Stimulated activated CD4-positive, alpha-beta T cell treated with anti-CD3 and anti-CD28 coated beads, Interleukin-1b, Interleukin-23, amount 100 ng/mL, for 1 hour (primary cell): ENCODE measurements at places on chromosomes 5 and 9.

GRCh38 chr9:130699047-130699446 lies 5.5 kb downstream of the EXOSC2 start:
- no peak for DNase-seq

- no peak for DNase-seq
Measured at GRCh38 chr5:51396797-51397196, 13.5 kb downstream of the ISL1 start.

DNA sequence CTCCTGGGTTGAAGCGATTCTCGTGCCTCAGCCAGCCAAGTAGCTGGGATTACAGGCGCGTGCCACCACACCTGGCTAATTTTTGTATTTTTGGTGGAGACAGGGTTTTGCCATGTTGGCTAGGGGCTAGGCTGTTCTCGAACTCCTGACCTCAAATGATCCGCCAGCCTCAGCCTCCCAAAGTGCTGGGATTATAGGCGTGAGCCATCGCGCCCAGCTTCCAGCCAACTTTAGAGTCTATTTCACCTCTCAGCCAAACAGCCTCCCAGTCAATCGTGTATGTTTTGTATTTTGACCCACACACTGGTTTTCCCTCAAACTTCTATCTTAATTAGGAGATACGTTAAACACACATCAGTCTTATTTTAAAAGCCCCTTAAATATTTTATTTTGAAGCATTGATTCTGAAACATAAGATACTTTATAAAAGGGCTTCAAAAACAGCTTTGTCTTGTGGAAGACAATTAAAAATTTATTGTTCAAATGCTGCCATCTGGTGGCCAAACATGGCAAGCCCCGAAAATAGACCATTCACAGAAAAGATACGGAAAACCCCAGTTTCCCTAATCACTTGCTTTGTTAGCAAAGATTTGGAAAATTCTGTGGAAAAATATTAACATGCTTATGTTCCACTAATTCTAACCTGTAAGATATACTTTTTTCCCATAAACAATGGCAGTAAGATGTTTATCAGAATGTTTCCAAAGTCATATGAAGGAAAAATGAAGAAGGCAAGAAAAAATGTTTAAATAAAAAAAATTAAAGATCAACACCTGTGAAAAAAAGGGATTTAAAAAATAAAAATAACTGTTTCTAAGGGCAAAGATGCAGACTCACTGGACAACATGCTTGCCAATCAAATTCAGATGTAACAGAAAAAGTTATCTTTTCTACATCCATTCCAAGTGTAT lies 33.1 kb downstream of the APTX start:
- DNase-seq = peak; percentile 39

- no peak for DNase-seq
Measured at GRCh38 chr9:130895481-130896232, 955 bp downstream of the QRFP start.

DNA sequence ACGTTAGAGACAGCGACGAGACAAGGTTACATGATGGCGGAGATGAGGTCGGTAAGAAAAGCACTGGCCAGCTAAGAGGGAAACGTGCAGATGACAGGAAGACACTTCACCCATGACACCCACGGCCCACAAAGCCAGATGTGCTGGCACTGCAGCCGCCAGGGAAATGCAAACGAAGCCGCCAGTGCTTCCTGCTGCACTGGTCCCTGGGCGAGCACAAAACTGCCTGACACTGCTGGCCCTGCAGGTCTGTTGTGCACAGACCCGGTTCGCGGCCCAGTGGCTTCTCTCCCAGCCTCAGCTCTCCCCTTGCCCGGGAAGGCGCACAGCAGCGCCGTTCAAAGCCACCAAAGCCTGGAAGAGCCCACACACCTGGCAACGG lies 20.3 kb downstream of the QSOX2 start:
- DNase-seq = no peak

GRCh38 chr5:155451106-155451505 lies 437.6 kb downstream of the KIF4B start:
- DNase-seq = no peak

DNA sequence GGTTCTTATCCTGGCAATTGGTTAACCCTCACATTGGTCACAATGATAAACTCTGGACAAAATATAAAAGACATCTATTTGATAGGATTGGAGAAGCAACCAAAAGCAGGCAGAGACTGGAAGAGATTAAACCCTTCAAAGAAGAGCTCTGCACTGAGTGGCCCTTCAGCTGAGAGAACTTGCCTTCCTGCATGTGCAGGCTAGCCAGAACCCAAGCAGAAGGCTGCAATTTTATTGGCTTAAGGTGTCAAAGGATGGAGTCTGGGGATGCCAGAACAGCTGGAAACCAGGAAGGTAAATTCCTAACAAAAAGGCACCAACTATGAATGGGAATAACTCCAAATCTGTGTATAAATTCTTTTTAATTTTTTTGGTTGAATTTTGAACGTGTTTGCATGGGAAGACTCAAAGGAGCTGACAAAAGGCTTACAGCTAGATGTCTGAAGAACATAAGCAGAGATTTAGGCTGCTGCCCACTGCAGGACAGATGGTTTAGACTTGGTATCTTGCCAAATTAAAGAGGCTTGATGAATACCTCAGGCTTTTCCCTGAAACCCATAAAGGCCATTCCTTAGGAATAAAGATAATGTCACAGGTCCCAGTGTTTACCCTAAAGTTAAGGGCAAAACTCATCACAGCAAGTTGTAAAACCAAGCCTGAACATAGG lies 66.3 kb downstream of the NR2F1 start:
- DNase-seq = no peak

GRCh38 chr5:180959661-180960060 lies 29.0 kb upstream of the BTNL3 start:
- DNase-seq = no peak

GRCh38 chr5:3657364-3658022 lies 61.9 kb downstream of the IRX1 start:
- no peak for DNase-seq

DNA sequence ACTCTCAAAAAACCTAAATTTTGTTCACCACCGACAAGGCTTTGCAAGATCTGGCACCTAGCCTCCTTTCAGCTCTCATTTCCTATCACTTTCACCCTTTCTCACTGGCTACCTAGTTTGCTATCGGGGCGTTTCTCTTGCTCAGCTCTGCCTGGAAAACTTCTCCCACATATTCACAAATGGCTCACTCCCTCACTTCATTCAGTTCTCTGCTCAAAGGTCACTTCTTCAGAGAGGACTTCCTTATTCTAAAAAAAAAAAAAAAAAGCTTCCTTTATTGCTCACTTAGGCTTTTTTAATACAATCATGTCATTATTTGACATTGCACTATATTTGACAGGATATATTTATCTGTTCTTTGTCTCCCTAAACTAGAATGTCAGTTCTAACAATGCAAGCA lies 2.1 kb upstream of the SLC25A46 start:
- no peak for DNase-seq

DNA sequence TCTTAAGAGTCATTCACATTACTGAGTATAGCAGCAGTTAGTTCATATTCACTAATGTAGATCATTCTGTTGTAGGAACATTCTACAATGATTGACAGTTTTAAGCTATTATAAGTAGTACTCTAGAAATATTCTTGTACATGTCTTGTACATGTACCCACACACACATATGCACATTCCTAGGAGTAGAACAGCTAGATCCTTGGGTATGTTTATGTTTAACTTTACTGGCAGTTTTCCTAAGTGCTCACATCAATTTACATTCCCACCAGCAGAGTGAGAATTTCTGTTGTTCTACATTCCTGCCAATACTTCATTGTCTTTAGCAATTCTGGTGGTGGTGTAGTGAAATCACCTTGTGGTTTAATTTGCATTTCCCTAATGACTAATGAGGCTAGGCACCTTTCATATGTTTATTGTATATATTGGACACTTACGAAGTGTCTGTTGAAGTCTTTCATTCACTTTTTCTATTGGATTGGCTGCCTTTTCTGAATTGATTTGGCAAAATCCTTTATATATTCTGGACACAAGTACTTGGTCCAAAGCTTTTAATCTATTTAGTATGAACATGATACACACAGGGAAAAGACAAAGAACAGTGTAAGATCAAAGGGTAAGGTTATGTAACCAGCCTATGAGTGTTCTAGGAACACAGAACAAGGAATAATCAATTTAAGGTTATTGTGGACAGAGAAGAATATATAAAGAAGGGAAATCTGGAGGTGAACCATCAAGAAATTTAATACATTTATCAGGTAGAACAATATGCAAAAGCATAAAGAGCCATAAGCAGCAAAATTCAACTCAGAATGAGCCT lies 95.6 kb downstream of the MLLT3 start:
- DNase-seq = no peak

DNA sequence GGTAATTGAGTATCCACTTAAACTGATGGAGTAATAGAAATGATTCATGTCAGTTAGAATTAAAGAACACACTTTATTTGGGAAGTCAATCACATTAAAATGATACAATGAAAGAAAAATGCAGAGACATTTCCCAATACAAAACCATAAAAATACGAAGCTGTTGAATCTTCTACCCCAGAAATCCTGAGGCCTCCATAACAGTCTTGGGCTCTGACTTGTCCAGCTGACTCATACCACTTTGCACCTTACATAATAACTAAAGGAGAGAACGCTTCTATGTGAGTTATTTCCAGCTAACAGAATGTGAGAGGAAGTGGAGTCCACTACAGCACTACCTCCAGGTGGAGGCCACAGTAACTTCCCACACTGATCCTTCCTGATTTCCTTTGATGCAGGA lies 305.0 kb downstream of the MRPS30 start:
- DNase-seq = no peak

DNA sequence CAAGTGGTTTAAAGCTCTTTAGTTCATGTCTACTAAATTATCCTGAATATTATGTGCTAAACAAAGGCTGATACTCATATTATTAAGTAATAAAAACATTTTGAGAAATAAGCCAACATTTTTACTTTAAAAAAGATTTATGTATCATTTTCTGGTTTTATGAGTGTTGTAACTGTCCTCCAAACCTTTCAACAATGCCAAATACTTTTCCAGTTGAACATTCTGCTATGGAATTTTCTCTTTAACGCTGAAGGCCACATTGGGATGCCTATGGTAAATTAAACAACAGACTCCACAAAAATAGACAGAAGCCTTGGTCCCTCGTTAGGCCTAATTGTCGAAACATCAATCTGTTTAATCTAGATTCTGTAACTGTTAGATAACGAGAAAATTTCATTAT lies 131.3 kb downstream of the GLIS3 start:
- no peak for DNase-seq

DNA sequence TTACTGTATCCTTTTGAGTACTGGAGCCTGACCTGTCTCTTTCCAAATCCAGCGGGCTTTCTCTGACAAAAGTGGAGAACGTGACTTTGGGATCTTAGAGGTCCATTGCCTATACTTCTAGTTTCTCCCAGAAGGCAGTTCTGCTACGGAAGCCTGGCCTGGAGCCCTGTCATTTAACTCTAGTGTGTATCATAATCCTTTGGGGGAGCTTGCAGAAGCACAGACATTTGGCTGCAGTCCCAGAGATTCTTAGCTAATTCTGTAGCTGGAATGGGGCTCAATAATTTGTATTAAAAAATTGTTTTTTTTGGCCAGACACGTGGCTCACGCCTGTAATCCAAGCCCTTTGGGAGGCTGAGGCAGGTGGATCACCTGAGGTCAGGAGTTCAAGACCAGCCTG lies 3.0 kb downstream of the HARS2 start:
- no peak for DNase-seq

DNA sequence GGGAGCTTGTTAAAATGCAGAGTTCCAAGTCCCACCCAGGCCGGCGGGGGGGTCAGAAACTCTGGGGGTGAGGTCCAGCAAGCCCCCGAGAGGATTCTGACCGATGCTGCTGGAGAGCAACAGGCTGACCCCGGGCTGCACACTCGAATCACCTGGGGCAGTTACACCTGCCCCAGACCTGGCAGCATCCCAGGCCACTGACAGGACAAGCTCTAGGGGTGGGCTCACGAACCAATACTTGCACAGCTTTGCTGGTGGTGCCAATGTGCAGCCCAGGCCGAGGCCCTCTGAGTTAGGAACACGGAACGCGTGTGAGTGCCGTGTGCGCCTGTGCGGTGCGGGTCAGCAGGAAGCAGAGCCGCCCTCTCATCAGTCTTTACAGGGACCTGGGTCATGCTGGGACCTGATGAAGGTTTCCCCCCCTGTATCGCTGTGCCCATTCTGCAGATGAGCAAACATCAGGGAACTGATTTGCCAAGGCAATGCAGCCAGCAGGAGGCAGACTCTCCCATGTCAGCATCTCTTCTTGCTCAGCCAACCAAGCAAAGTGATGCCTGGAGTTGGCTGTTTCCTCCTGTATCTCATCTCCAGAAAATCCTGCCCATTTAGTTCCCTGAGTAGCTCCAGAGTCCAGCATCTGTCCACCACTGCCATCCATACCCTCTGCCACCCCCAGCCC lies 16.3 kb downstream of the FAM163B start:
- DNase-seq = no peak

GRCh38 chr5:158209219-158209908 lies 350.4 kb upstream of the CLINT1 start:
- no peak for DNase-seq

DNA sequence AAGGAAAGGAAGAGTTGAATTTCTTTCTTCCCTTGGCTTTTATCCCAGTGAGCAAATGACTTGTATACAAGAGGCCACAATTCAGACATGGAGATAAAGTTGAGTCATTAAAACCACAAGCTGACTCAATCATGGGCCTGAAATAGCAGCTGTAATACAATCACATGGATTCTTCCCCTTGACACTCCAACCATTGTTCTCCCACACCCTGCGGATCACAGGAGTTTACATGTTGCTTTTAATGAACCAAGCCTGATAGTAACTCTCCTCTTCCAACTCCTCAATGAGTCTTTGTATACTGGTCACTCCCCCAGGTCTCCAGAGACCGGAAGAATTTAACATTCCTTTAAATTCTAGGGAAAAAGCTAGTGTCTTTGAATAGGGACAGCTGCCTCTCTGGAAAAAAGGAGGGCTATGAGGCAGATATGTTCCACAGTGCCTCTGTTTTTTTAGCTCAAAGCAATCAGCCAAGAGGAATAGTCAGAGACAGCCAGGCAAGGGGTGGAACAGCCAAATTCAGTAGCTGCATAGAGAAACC lies 32.4 kb downstream of the PCDHGC5 start:
- DNase-seq = no peak

- DNase-seq = no peak
Measured at GRCh38 chr9:109733690-109734089, 46.3 kb upstream of the PALM2AKAP2 start.

DNA sequence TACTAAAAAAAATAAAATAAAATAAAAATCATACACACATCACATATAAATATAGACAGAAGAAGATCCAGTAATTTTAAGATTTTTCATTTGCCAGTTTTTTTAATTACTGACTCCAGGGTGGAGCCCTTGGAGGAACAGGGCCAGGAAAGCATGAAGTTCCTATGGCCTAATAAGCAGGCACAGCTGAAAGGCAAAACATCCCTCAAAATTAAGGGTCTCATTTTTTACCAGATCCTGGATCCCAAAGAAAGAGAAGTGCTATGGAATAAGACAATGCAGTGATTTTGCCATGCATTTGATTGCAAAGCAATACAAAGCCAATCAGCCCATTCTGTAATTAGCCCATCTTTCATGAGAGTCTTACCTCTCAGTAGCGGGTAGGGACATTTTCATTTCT lies 11.3 kb upstream of the DTWD2 start:
- DNase-seq = no peak

- DNase-seq = no peak
Measured at GRCh38 chr5:36874465-36874864, 2.1 kb upstream of the NIPBL start.
